ENCODE measurements at places on chromosomes 6 and 20. TPM values are rescaled to one million over a fixed set of nuclear protein-coding genes. Genes with fewer than 3 reads are reported as not detected.

RBM24 gene
- 1.9 TPM for total RNA-seq

SNAP25 gene
- 0.65 TPM for total RNA-seq

MRPS18A gene
- total RNA-seq, result 22.6 TPM

VARS1 gene
- total RNA-seq, result 68.8 TPM

SLC22A7 gene
- not detected for total RNA-seq

FKBP1C gene
- 0.33 TPM for total RNA-seq

WFDC5 gene
- not detected for total RNA-seq

GMNN gene
- 41.7 TPM for total RNA-seq

C6orf15 gene
- not detected for total RNA-seq

LST1 gene
- not detected for total RNA-seq

TMEM74B gene
- not detected for total RNA-seq

METTL24 gene
- 0.09 TPM for total RNA-seq

ARFGEF3 gene
- 0.09 TPM for total RNA-seq

POPDC3 gene
- 33.7 TPM for total RNA-seq

CLPSL2 gene
- not detected for total RNA-seq

BPI gene
- 1.4 TPM for total RNA-seq

ME1 gene
- total RNA-seq, result 17.0 TPM

PROKR2 gene
- not detected for total RNA-seq

OVOL2 gene
- total RNA-seq, result not detected

All from fibroblast of the aortic adventitia (primary cell).